ENCODE measurements at places on chromosomes 4 and X.

- no peak for DNase-seq
Observed at GRCh38 chrX:633043-633984, 2.7 kb downstream of the SHOX start.

DNA sequence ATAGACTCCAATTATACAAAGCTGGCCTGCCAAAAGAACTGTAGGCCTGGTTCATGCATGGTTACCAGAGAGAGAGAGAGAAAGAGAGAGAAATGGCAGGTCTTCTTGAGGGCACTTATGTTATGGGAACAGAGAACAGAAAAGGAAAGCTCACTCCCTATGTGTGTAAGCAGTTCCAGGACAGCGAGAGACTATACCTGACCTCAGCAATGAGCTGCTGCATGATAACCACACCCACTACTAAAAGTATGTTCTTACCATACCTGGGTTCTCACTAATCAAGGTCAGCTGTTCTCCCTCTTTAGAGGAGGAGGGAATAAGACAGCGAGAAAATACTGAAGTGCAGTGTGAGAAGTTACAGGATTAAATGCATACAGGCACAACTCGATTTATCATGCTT is 583.3 kb downstream of the GBA3 start:
- DNase-seq, result no peak

- DNase-seq, result peak; percentile 61
Observed at GRCh38 chrX:68043713-68044438, 389.4 kb downstream of the OPHN1 start.

- no peak for DNase-seq
Observed at GRCh38 chr4:15547392-15547791, 77.7 kb downstream of the CC2D2A start.

GRCh38 chrX:39479856-39480255 is 617.9 kb downstream of the BCOR start:
- DNase-seq, result no peak

DNA sequence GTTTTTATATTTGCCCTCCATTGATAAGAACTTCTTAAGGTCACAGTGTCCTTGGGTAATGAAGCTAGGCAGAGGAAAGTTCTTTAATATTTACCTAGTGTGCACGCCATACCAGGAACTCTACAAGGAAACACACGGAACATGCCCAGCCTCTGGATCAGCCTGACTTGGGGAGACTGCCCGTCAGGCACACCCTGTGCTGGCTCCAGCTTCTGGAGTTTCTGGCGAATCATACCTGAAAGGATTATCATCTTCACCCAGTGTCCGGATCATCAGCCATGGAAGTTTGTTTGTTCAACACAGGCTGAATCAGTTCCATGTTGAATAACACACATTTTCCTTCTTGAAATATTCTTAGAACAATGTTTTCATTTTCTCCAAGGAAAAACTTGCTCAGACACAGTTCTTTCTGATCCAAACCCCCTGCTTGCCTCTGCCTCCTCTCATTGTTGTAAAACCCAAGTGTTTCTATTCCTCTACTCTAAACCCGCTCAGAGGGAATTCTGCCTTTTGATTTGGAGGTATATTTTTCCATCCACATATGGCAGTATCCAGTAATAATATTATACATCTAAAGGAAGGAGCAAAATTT is 176.7 kb downstream of the SHROOM3 start:
- DNase-seq, result no peak

DNA sequence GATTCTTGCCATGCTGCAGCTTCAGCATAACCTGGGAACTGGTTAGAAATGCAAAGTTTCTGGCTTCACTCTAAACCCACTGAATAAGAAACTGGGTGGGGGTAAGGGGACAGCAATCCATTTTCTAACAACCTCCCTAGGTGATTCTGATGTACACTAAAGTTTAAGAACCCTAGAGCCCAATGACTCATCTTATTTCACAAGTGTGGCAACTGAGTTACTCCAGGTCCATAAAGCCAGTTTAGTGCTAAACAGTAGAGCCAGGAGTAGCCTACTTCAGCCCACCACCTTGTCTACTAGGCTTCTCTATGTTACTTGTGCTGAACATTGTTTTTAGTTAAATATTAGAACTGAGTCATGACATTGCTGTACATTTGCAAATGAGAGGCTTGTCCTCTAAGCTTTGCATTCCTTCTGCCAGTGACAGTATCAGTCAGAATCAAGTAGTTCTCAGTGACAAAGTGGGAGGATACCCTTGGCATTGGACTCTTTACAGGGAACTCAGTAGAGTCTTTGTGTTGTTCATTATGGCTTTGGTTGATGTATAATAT is 518.0 kb downstream of the RPA4 start:
- no peak for DNase-seq

DNA sequence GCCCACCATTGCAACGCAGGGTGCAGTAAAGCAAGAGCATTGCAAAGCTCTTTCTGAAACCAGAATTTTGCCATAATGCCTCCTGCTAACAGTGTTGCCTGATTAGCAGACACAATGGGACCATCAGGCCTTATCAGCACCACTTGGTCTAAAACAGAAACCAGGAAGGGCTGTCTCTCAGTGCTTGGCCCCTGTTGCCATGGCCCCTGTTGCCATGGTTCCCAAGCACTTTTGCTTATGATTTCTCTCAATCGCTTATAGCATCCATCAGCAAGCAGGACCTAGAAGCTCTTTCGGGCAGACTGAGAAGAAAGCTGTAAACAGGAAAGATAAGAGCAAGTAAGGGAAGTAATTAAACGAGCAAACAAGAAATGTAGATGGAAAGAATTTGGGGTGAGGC is 36.8 kb downstream of the RTL5 start:
- DNase-seq, result peak; percentile 25

- DNase-seq, result peak; percentile 0
Observed at GRCh38 chr4:155353923-155354540, 22.7 kb downstream of the MAP9 start.

GRCh38 chr4:139265654-139266053 is 14.4 kb downstream of the MGARP start:
- DNase-seq, result no peak

- no peak for DNase-seq
Observed at GRCh38 chrX:43525901-43526610, 130.0 kb upstream of the MAOA start.

DNA sequence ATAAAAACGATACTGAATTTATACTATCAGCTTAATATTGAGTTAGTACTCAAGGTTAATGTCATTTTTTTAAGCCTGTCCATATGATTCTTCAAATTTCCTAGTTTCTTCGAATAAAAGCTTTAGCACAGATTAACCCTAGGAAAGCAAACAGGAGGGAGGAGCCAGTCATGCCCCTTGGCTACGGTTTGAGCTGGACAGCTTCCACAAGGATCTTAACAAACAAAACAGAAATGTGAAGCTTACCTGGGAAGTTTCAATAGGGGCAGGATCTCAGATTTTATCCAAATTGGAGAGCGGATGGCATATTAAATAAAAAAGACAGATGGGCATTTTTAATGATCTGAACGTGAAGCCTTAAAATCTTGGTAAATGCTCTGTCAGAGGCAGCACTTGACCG is 2.3 kb downstream of the NWD2 start:
- DNase-seq, result no peak

DNA sequence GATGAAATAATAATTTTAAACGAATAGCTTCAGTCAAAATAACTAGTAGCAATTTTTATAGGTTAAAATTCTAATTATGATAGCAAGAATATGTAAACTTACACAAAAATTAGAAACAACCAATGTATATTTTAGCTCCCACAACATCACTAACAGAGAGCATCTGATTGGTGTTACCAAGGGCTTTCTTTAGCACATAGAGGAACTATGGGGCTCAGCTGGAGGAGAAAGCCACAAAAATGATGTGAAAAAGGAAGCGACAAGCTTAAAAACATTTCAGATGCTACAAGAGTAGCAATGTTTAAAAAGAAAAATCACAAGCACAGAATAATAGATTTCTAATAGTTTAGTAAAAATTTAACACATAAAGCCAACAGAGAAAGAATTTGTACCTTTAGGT is 56.3 kb downstream of the ATP8A1 start:
- no peak for DNase-seq

- DNase-seq, result no peak
Observed at GRCh38 chr4:88382621-88383020, 4.0 kb downstream of the HERC6 start.

DNA sequence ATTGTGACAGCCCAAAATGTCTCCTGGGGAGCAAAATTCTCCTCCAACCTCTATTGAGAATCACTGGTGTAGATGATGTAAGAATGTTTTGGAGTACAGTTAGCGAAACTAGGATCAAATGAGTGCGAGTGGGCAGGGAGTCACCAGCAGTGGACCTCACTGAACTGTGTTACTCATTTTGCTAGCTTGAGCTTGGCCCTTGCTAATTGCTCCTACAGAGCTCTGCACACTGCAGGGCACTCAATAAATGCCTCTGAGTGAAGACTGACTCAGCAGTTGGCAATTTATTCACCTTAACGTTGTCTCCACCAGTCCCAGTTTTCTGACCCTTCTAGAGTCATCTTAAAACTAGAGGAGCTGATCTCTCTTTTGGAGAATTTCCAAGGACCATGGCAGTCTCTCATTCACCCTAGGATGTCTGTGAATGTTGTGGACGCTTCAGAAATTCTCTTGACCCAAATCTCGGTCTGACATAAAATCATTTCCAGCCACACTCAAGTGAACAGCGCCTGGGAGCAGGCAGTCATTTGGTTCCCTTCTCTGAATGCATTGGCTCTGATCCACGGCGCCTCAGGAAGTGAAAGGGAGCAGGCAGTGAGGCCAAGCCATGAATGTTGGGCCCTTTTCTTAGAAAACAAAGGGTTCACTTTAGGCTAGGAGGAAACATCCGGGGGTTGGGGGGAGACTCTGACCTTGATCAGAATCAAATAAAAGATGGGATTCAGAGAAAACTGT is 148.1 kb downstream of the NWD2 start:
- no peak for DNase-seq

DNA sequence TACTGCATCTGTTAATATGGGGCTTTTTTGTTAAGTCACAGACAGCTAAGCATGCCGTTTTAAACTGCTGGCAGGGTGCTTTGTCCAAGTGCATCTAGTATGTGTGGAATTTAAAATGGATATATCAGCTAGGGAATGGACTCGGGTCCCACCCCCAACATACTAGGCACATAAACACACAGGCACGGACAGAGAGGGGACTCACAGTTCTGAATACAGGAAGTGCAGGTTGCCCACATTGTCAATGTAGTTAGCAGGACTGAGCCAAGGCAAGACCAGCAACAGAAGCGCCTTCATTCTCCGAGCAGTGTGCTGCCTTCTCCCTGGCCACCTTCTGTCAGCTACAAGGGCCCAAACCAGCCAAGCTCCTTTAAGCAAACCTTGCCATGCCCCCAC is 33.6 kb downstream of the LNX1 start:
- DNase-seq, result no peak

DNA sequence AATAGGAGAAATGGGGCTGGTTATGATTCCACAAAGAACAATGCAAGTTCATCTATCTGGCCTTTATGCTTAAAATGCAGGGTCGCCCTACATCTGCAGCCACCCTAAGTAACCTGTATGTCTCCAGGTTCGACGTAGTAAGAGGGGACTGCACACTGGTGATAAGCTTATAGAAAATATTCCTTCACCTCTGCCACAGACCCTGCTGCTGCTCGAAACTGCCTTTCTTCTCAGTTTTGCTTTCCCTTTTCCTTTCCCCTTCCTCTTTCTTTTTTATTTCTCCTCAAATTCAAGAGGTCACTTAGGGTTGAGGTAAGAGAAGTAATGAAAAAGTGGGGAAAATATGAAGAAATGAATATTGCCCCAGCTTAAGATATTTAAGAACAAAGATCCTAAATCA is 123.5 kb downstream of the DCHS2 start:
- DNase-seq, result no peak

DNA sequence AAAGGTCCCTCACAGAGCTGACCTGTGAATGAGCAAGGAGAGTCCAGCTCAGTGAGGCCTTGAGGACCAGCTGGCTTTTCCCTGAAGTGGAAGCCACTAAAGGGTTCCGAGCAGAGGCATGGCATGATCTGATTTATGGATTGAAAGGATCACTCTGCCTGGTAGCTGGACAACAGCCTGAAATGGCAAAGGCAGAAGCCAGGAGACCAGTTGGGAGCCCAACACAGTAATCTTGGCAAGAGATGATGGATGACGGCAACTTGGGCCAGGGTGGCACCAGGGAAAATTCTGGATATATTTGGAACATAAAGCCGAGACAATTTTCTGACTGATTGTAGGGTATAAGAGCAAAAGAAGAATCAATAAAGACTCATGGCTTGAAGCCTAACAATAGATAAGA is 69.3 kb upstream of the STIM2 start:
- DNase-seq, result no peak

DNA sequence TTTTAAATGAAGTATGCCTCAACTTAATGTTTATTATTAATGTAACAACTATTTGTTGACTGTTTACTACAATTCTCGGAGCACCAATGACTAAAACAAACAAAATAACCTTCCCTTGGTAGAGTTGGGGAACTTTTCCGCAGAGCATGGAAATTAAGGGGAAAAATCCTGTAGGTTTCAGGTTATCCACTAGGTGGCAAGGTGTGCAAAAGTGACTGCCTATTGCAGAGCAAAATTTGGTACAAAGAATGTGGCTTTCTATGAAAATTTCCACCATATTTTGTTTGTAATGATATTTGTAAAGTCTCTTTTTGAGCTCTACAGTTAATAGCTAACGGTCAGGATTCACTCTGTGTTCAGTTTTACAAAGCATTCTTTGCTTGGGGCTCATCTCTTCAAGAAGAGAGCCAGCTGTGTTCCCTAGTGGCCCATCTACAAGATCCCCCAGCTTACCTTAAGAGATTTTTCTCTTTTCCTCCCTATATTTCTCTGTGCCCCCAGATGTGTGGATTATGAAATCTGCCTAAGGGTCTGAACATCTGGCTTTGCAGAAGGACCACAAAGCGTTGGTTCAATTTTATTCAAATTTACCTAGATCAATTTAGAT is 61.1 kb downstream of the FBXO8 start:
- DNase-seq, result no peak

DNA sequence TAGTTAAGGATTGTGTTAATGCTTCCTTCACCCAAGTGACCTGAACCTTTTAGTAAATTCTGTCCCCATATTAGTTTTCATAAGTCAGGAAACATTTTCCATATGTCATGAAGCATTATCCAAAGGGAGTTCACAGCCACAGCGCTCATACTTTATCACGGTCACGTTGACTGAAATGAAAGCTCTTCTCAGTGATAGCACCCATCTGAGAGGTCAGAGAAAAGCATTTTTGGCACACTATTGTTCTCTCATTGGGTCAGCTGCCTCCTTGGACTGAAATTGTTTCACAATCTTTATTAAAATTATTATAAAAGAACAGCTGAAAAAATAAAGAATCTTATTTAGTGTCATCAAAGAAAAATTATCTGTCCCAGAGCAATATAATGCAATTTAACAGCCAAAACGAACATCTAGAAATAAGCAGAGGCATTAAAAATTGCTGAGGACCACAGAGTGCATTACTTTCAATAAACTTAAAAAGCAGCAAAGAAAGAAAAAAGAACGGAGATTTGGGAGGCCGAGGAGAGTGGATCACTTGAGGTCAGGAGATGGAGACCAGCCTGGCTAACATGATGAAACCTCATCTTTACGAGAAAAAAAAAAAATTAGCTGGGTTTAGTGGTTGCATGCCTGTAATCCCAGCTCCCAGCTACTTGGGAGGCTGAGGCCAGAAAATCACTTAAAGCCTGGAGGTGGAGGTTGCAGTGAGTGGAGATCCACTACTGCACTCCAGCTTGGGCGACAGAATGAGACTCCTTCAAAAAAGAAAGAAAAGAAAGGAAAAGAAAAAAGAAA is 680.8 kb upstream of the FAM241A start:
- no peak for DNase-seq

Data from NCI-H1092 (cell line).